Stimulated activated CD8-positive, alpha-beta memory T cell treated with anti-CD3 and anti-CD28 coated beads, Interleukin-7, amount 100 ng/mL, for 1 hour (primary cell): ENCODE measurements at places on chromosomes 2 and 18.

DNA sequence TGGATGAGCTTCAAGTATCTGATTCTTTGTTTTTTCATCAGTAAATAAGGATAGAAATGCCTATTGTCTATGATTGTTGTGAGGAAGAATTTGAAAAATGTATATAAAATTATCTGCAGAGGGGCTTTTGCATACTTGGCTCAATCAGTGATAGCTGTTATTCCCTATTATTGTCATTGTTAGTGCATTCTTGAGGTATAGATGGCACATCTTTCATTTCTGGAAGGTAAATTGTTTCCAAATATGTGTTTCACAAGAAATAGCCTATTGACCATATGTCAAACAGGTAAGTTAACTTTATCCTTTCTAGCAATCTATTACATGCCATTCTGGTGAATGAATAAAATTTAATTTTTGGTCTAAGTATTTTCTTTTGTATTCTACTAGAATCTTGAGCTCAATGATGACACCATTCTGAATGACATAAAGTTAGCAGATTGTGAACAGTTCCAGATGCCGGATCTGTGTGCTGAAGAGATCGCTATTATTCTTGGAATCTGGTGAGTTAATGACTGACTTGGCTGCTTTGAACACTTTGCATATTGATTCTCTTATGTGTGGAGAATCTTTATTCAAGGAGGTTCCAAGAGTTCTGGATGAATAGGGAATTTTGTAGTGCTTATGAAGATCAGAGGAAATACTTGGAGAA lies 44.2 kb downstream of the TTC27 start:
- DNase-seq: no peak

- no peak for DNase-seq
Measured at GRCh38 chr18:74013955-74014354, 133.7 kb downstream of the FBXO15 start.

DNA sequence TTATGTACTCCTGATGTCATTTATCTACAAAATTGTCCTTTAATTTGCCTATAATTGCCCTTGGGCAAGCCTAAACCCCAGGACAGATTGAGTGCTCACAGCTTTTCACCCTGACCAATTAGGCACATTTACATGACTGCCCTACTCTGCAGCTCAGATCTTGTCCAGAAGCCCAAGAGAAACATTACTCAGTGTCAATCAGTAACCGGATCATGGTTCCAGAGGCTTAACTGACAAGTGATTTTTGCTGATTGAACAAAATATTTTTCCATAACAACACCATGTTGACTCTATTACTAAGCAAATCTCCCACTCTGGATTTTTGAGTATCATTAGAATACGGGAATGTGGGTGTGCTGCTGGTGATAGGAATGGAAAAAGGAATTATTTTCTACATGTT lies 465.4 kb upstream of the TNP1 start:
- no peak for DNase-seq

DNA sequence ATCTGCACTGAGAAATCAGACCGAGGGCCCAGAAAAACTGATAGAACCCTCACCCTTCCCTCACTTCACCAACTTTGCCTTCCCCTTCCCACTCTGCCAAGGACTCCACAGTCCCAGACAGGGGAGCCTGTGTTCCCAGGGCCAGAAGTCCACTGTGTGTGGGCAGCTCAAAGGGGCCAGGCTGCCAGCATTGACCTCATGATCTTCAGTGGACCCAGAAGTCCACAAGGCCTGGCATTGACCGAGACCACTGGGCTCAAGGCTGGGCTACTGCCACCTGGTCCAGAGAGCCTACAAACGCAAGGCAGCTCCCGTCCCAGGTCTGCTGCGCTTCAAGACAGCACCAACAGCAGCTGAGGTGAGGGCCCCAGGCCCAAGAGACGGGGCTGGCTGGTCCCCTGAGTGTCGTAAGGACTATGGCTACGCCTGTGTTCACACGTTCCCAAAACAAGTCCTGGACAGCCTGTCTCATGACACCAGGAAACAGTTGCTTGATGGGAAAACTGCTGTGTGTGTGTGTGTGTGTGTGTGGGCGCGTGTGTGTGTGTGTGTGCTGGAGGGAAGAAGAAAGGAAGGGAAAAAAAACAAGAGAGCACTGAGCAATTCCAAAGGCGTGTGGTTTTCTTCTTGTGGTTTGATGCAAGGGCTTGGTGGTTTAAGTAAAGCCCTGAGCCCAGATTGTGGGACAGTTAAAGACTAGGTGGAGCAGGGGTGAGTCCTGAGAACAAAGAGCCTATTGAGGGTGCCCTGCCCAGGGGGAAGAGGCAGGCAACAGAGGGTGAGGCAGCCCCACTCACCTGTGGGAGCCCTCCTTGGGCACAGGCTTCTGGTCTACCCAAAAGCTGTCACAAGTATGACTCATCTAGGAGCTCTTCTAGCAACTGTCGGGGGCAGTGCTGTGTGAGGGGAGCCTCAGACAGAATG lies 46.6 kb upstream of the ZBTB7C start:
- DNase-seq: peak; percentile 18

- DNase-seq: no peak
Measured at GRCh38 chr2:178234648-178235047, 40.3 kb downstream of the OSBPL6 start.

DNA sequence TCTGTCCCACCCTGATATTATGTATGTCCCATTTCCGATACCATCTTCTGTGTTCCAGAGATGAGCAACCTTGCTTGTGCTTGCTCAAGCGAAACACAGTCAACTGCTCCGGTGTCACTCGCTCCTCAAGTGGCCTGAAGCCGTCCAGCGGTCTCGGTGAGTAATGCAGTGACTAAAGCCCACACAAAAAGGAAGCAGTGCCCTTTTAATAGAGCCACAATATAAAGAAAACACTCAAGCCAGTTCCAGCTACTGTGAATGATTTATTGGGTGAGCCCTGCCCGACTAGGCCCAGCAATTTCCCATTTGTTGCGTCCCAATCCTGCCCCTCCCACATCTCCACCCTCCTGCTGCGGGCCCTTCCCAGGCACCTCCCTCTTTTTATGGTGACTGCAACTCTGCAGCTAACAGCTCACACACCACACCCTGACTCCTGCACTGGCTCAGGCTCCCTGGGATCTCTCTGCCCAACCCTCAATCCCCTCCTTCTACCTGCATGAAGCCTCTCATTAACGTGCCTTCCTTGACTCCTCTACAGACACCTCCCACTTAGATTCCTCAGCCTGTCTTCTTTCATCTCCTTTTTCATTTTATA lies 44.2 kb upstream of the DSC1 start:
- no peak for DNase-seq

- no peak for DNase-seq
Measured at GRCh38 chr2:15822151-15823044, 118.0 kb upstream of the MYCN start.

DNA sequence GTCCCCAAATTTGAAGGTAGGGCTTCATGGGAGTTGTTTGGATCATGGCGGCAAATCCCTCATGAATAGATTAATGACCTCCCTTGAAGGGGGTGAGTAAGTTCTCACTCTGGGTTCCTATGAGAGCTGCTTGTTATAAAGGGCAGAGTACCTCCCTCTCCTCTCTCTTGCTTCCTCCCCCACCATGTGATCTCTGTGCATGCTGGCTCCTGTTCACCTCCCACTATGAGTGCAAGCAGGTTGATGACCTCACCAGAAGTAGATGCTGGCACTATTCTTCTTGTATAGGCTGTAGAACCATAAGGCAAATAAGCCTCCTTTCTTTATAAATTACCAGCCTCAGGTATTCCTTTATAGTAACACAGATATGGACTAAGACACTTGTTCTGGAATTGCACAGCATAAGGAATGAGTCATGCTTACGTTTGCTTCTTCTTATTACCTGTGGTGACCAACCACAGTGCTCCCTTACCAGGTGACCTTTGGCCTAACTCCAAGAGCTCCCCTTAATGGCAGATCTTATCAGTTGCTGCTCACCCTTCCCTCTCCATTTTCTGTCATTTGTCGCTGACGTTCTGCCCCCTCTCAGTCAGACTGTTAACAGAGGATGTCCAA lies 559.5 kb upstream of the GCFC2 start:
- no peak for DNase-seq

GRCh38 chr2:80393991-80394390 lies 89.4 kb upstream of the LRRTM1 start:
- DNase-seq: no peak

GRCh38 chr2:200193331-200193730 lies 113.2 kb upstream of the SPATS2L start:
- no peak for DNase-seq

- no peak for DNase-seq
Measured at GRCh38 chr2:169362118-169362893, at the start of gene LRP2. Gene LRP2 (minus strand): TSS chr2:169362534. CDS start chr2:169362399, 135 bp downstream.

- no peak for DNase-seq
Measured at GRCh38 chr2:235133837-235134236, 182.0 kb downstream of the SH3BP4 start.

DNA sequence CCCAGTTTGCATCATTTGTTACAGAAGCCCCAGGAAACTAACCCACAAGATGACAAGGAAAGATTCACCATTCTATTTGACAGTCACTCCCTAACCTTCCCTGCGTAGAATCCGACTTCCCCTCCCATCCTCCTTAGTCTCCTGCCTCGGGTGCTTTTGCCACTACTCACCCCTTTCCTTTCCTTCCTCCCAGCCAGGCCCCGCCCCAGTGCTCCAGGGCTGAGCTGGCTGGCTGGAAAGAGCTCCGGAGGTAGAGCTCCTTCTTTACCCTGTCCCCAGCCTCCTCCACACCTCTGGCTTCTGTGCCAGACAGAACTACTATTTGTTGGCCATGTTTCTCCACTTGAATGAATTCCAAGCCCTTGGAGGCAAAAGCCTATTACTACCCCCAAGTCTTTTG lies 317.6 kb upstream of the NCKAP5 start:
- DNase-seq: no peak

GRCh38 chr2:123770996-123771720 lies 253.9 kb upstream of the CNTNAP5 start:
- no peak for DNase-seq

DNA sequence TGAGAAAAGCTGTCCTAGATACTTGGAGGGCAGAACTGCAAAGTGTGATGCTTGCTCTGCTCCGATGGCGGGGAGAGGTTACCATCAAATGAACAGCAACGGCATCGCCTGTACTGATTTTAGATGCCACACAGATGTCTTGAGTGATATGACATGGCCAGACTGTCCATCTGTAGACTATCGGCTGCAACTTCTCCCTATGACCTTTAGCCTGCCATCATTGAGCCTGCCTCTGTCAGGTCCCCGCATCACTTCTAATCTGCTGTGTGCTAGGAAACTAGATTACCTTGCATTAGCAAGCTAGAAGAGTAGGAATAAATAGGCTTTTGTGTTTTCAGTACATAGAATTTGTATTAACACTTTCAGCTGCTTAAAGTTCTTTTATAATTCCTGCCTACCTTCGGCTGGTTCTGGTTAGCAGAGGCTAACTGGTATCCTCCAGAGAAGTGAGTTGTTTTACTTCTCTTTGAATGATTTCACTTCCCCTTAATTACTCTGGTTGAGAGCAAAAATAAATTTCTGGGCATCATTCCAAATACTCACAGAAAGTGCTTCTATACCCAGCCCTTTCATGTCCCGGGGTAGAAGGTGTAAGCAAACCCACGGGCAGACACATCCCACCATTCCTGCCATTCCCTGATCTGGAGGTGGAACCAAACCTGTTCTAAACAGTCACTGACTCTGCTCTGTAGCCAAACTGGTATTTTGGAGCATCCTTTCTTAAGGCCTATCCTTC lies 24.0 kb downstream of the GAREM2 start:
- DNase-seq: no peak

- no peak for DNase-seq
Measured at GRCh38 chr2:174138161-174138560, 110.2 kb downstream of the OLA1 start.

GRCh38 chr2:171181064-171182049 lies 20.7 kb upstream of the TLK1 start:
- DNase-seq: no peak

- DNase-seq: no peak
Measured at GRCh38 chr2:108938077-108938710, 50.8 kb downstream of the EDAR start.

DNA sequence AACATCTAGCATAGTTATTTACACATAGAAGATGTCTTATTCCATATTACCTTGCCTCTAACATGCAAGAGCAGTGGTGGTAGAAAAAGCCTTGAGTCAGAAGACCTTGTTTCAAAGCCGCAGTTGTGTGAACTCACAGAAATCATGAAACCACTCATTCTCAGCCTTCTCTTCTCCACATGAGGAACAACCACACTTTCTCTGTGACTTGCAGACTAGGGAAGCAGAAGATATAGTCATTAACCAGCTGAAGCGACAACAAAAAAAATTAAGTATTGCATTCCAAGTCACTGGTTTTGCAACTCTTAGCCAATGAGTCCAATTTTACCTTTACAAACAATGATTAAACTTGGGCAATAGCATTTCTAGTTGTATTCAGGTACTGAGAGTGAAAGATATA lies 19.0 kb downstream of the TWSG1 start:
- DNase-seq: no peak

- no peak for DNase-seq
Measured at GRCh38 chr2:178363252-178363651, 87.7 kb downstream of the PRKRA start.

- no peak for DNase-seq
Measured at GRCh38 chr18:74139411-74139810, 8.2 kb downstream of the FBXO15 start.

DNA sequence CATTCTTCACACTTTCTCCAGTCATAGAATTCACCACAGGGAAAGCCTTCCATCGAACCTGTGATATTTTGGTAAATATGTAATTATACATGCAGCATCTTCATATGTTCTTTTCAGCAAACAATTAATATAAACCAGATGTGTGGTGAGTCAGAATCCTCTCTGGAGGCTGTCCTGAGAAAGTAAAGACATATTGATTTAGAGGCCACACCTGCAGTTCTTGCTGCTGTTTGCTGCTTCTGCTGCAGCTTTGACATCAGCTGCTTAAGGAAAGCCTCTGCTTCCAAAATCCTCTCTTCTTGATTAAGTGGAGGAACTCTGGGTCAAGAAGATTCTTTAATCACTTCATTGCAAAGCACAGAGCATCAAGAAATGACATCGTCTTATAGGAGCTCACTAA lies 568.8 kb upstream of the ZEB2 start:
- DNase-seq: no peak

DNA sequence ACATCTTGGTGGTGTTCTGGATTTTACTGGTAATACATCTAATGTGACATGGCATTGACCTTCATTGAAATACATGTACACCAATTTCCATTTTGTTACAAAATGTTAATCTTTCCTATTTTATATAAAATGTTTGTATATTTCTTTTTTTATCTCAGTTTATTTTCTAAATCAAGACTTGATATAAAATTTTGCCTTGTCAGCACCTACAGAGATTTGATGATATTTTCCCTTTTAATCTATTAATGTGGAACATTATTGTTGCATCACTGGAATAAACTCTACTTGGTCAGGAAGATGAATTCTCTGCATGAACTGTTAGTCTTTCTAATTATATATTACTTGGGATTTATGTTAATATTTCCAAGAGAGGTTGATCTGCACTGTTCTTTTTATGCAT lies 294.0 kb upstream of the ETAA1 start:
- no peak for DNase-seq

DNA sequence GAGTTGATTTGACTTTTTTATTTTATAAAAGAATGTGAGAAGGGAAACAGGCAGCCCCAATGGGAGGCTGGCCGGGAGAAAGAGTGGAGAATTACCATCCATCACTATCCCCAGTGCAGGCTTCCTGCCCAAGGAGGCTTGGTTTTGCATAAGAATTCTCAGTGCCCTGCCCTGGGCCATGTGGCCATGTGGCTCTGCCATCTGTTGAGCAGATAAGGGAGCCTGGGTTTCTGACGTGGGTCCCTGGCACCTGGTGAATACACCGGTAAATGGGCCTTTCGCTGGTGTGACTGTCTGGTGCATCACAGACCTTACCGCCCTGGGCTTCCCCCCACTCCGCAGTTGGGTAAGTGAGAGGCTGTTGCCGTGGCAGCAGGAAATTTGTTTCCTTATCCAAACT lies 54.5 kb upstream of the TMEM163 start:
- no peak for DNase-seq

GRCh38 chr2:128159437-128159836 lies 68.4 kb downstream of the UGGT1 start:
- DNase-seq: no peak
